Tongue (tissue), 3 donors: ENCODE measurements at places on chromosomes 12 and 14. TPM values are rescaled to one million over a fixed set of nuclear protein-coding genes. Genes with fewer than 3 reads are reported as not detected.

GRCh38 chr12:57625261-57626032 is 7.6 kb downstream of the B4GALNT1 start:
- DNase-seq, result no peak

DNA sequence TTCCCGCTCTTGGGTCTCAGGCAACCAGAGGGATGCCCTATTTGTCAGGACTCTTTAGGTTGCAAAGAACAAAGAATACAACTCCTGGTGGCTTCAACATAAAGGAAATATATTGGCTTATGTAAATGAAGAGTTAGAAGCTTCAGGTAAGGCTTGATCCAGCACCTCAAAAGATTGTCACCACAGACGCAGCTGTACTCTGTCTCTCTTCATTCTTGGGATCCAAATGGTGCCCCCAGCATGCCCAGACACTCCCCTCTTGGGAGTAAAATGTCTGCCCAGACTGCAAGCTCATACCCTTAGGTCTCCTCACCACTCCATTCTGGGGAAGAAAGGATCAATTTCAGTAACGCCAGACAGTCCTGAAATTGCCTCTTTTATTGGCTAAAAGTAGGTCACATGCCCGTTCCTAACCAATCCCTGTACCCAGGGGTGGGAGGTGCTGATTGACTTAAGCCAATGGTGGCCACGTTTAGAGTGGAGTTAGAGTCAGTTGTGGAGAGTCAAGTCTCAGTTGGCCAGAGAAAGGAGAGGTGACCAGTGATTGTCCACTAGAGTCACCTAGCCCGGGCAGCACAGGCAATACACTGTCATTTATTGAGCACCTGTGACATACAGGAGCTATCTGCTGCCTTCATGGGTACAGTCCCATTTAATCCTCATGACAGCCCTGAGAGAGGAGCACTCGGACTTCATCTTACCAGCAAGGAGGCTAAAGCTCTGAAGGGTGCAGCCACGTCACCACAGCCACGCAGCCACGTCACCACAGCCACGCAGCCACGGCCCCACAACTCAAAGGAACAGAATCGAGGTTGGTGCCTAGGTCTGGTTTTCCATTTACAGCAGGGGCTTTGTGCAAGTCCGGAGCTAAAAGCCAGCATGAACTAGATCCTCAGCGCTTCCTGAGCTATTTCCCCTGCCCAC is 19.7 kb upstream of the BEGAIN start:
- DNase-seq, result no peak

- DNase-seq, result peak; percentile 87
Measured at GRCh38 chr14:81990312-81990761, 456.7 kb upstream of the SEL1L start.

Gene EXOC3L4
- 6.3 TPM for total RNA-seq

DNA sequence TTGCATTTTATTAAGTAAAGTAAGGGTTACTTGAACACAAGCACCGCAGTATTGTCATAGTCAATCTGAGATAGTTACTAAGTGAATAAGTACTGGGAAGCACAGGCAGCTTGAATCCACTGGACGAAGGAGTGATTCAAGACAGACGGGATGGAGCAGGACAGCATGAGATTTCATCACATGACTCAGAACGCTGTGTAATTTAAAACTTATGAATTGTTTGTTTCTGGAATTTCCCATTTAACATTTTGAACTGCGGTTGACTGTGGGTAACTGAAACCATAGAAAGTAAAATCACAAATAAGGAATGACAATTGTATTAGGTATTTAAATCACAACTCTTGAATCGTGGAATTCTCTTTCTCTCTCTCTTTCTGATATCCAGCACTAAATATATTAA is 1630.4 kb upstream of the SEL1L start:
- DNase-seq, result no peak

Gene SPSB2
- 3.8 TPM for total RNA-seq

DNA sequence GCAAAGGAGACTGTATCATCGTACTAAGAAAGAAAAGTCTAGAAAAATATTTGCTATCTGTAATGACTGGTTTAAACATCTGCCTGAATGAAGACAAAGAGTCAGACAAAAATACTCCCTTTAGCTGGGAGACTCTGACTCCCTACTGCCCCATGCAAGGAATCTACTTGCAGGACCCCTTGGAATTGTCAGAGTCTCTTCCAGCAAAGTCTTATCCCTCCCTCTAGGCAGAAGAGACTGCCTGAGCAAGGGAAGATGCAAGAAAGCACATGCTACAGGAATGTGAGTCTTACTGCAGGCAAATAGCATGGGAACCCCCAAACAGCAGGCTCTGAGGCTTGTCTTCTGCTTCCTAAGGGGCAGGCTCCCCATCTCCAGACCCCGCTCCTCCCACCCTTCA is 154.0 kb downstream of the KCNA5 start:
- DNase-seq, result no peak

Gene GLIPR1
- total RNA-seq, result 6.6 TPM

Gene CCDC184
- total RNA-seq, result 1.2 TPM

GRCh38 chr14:51138404-51139103 is 43.6 kb upstream of the TRIM9 start:
- no peak for DNase-seq

GRCh38 chr12:54004063-54004840 is 4.3 kb downstream of the HOXC9 start:
- no peak for DNase-seq

GRCh38 chr14:101845896-101846295 is 84.4 kb downstream of the PPP2R5C start:
- DNase-seq, result no peak

Gene PAH
- total RNA-seq, result not detected

Gene CCNB1IP1
- 72.5 TPM for total RNA-seq

Gene MSRB3
- total RNA-seq, result 67.8 TPM

- no peak for DNase-seq
Measured at GRCh38 chr12:130846369-130846768, 7.3 kb upstream of the STX2 start.

DNA sequence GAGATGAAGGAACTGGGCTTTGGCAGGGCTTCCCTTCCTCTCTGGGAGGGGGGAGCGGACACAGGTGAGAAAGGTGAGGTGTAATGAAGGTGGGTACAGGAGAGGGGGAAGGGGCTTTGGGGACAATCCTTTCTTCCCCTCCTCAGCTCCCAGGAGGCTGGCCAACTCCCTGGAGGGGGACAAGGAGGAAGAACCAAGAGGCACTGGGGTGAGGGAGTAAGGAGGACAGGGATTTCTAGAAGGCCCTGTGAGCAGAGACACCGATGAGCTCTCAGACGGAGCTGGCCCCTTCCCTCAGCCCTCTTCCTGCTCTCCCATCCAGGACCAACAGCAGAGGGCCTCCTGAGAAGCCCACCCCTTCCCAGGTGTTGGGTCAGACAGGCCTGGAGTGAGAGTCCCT is 53.4 kb downstream of the PLEKHG3 start:
- no peak for DNase-seq

DNA sequence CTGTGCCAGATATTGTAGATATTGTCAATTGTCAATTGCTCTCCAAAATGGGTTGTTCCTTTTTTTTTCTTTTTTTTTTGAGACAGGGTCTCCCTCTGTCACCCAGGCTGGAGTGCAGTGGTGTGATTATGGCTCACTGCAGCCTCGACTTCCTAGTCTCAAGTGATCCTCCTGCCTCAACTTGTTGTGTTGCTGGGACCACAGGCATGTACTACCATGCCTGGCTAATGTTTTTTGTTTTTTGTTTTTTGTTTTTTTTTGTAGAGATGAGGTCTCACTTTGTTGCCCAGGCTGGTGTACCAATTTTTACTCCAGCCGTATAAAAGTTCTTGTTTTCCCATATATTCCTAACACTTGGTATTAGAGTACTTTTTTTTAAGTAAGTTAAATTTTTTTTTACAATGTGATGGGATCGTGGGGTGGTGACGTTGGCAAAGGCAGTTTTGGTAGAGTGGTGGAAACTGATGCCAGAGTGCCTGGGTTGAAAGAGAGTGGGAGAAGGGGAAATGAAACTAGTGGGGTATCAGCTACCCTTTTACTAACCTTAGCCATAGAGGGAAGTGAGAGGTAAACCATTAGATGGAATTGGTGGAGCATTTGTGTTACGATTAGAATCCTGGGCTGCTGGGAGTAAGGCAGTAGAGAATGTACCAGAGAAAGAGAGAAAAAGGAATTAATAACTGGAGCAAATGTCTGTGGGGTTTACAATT is 33.0 kb upstream of the CFAP54 start:
- DNase-seq, result no peak

GRCh38 chr12:107320929-107321631 is 227.7 kb upstream of the CRY1 start:
- DNase-seq, result peak; percentile 73

Gene SMCO2
- total RNA-seq, result not detected

DNA sequence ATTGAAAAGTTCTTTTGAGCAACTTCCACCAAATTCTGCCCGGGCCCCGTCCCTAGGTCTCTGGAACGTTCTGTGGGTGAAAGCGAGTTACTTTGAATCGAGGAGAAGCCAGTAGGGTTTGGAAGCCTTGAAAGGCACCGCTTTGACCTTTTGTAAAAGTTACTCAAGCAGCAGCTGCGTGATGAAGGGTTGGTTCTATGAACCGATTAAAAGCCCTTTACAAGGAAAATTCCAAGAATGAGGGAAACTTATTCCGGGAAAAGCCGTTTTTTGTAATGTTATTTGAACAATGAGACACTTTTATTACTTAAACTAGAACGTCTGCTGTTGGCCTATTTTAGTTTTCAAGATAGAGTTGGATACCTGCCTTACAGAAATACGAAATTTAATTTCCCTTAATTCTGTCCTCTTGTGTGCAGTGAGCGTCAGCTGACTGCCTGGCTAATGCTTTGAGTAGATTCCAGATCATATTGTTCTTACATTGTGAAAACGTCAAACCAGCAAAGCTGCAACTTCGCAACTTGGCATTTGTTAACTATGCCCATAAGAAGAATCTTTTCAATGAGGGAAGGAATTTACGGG is 906 bp downstream of the LARP4 start:
- DNase-seq, result peak; percentile 59

Gene PROX2
- not detected for total RNA-seq

GRCh38 chr12:104652910-104653309 is 196.2 kb downstream of the CHST11 start:
- DNase-seq, result no peak
